ENCODE measurements at places on chromosomes 13 and 19.

DNA sequence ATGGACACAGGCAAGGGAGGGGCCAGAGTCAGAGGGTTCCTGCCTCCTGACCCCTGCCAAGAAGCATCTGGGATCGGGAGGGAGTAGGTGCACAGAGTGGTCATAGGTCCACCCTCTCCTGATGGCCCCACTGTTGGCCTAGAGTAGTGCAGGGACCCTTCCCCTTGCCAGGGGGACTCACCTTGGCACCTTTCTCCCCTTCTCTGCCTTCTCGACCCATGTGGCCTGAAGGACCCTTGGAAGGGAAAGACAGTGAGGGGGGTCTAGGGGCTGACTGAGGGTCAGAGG lies 33.3 kb upstream of the OLFM2 start:
- no peak for DNase-seq

DNA sequence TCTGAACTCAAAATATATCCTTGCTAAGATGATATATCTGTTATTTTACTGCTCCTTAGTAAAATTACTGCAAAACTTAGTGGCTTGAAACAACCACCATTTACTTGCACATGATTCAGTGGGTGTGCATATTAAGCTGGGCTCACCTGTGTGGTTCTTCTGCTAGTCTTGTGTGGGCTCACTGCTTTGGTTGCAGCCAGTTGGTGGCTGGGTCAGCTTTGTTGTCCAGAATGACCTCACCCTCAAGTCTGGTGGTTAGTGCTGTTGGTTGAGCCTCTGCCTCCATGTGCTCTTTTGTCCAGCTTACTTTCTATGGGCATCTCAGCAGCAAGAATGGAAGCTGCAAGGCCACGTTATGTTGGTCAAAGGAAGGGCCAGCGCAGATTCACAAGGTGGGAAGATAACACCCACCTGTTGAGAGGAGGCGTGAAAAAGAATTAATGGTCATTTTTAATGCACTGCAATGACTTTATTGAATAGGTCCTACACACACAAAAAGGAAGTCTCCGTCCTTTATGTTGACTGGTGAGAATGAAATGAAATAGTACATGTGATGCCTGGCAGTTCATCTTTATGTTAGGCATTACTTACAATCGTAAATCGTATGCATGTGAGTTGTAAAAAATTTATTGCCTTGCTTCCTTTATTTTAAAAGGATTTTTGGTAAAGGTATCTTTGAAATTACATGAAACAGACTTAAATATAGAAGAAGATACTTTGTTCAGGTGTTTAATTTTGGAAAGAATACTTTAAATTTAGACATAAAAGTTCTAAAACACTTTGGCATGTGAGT lies 34.3 kb downstream of the URI1 start:
- DNase-seq = no peak

- DNase-seq = no peak
These were observed 616 bp downstream of the TSHZ3 start for GRCh38 chr19:31348481-31349159.

GRCh38 chr19:28074773-28075172 lies 1138.2 kb downstream of the UQCRFS1 start:
- DNase-seq = no peak

DNA sequence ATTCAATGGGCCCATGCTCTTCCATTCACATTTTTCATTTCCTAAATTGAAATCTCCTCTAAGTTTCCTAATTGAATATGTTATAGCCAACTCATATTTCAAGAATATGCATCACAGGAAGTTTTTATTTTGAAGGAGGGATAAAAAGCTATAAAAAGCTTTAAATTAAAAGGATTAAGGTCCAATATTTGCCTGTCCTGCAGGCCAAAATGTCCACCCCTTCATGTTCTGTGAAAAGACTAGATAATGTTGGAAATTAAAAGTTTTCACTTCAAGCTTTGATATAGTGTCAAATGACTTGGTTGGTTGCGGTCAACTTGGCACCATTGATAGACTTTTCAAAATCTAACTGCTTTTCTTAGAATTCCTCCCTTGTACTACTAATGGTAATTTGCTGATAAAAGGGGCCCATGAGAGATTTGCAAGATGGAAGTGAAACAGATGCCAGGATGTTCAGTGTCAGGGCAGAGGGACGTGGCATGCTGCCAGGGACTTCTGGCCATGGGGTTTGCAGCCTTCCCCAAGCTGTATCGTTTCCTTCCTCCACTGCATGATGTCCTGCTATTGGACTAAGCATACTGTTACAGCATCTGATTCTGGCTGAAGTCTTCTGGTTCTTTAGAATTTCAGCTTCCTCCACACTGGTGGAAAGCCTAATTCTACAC lies 547.3 kb upstream of the MIR17HG start:
- no peak for DNase-seq

DNA sequence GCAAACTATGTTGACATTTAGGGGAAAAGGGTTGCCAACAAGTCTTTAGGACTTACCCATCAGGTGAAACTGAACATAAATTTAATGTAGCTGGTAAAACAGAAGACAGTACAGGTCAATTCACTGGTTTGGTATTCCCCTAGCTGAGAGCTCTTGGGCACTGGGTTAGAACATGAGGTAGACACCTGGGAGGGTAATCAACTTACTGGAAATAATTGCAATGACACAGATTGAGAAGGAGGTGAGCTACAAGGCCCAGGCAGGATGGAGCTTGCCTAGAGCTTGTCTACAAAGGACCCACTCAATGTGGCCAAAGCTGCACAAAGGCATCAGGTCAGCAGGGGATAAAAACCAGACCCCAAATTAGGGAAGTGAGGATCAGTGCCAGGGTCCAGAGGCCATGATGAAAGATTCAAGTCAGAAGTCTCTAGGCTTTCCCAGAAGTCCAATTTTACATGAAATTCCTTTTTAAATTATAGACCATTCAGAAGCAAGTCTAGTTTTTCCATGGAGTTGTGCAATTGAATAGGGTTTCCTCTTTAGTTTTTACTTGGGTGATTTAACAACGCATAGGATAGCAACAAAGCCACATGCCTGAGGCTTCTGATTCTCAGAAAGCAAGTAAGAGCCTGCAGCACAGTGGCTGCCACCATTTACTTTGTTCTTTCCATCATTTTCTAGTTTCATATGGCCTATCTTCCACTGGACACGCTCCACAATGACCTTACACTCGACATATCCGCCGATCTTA lies 194.0 kb downstream of the NDFIP2 start:
- DNase-seq = no peak

DNA sequence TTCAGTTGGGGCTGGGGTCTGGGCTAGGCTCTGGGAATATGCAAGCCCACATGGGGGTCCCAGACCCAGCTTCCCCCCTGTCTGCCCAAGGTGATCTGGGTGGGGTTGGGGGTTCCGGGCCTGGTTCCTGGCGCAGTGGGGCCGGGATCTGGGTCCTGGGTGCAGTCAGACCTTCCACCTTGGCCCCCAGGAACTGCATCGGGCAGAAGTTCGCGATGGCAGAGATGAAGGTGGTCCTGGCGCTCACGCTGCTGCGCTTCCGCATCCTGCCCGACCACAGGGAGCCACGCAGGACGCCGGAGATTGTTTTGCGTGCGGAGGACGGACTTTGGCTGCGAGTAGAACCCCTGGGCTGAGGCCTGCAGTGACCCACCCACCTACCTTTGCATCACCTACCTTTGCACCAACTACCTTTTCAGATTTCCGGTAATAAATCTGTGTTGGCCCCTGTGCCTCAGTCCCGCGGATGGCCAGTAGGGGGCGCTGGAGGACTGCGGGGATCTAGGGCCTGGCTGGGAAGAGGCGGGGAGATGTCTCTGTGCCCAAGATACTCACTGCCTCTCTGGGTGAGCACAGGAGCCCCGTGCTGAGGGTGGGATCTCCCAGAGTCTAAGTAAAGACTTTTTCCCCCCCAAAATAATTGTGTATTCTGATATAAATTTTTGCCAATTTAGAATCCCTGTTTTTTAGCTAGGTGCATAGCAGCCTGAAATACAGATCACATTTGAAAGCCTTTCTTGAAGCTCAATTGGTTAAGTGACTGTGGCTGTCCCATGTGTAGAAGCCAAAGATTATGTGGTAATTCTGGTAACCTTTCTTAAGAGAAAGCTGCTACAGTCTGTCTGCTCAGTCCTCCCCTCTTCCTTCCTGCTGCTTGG lies 11.5 kb upstream of the CYP4F3 start:
- DNase-seq = peak; percentile 89

GRCh38 chr13:27826379-27827353 lies 34.4 kb downstream of the GSX1 start:
- DNase-seq = peak; percentile 75

GRCh38 chr13:39916330-39916729 lies 260.9 kb downstream of the COG6 start:
- no peak for DNase-seq

DNA sequence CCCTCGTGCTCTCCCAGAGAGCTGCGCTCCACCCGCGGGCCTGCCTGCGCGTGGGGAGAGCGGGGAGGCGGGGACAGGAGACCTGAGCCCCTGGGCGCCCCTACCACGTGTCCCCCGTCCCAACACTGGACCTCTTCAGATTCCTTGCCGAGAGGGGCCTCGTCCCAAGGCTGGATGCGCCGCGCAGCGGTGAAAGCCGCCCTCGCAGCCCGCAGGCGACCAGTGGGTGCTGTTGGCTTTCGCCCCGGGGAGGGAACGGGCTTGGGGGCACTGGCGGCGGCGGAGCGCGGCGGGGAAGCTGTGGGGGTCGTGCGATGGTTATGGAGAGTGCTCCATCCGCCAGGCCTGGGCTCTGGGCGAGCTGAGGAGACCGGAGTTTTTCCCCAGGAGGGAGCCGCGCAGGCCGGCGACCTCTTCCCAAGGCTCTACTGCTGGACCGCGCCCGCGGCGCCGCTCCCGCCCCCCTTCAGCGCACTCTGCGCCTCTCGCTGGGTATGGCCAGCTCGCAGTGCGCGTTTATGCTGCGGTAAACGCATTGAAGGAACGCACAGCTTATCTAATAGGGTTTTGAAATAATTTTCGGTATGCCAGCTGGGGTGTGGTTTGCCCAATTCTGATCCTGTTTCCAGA lies 17.2 kb upstream of the RNF17 start:
- DNase-seq = peak; percentile 41

DNA sequence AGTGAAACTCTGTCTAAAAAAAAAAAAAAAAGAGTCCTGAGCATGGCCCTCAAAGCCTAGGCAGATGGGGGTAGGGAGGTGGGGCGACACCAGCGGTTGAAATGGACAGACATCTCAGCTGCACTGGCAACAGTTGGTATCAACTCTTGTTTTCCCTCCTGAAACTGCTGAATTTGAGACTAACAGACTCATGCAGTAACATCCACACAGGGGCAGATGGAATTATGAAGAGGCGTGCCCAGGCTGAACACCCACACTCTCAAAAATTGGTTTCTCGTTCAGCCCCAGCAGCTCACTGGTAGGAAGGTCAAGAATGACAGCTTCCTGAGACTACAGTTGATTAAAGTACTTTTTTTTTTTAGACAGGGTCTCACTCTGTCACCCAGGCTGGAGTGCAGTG lies 24.1 kb downstream of the PBX4 start:
- peak; percentile 32 for DNase-seq

DNA sequence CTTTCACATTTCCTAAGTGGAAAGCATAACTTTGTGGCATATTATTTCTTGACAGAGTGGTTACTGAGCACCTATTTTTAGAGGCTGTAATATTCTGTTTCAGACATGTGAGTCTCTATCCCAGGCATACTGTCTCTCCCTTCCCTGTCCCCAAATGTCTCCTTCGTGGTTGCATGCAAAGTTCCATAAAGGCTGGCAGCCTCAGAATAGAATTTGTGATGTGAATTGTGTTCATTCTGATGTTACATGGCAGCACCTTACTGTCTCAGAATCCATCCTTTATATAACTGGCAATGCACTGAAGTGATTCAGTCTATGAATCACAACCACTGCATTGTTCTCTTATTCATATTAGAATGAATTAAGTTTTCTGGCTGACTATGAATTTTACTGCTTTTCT lies 89.0 kb upstream of the SLC7A1 start:
- no peak for DNase-seq

- DNase-seq = peak; percentile 88
These were observed 5.8 kb upstream of the FCGRT start for GRCh38 chr19:49506575-49507105.

DNA sequence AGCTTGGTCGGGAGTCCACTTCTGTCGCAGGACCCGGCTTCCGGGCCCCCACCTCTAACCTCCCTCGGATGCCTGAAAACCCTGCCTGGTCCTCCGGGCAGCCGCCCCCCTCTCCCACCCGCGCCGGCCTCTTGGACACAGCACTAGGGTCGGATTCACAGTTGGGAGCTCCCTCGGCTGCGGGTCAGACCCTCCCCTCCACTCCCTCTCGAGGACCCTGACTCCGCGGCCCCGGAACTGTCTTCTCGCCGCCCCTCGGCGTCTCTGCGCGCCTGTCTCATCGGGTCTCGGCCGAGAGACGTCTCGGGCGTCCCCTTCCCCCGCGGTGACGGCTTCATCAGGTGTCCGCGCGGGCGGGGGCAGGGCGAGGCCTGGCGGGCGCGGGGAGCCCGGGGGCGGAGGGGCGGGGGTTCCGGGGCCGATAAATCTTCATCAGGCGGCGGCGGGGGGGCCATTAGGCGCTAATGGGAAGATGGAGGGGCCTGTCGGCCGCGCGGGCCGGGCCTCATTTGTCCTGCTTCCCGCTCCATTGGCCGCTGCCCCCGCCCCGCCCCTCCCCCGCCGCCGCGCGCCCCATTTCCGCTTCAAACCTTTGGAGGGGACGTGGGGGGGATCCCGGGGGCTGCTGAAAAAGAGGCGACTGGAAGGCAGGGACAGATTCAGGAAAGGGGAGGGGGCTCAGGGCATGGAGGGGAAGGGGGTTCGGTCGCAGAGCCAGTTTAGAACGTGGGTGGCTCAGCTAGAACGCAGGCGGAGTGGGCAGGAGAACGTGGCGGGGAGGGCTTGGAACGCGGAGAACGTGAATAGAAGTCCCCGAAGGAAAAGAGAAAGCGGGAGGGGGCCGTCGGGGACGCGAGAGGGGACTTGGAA lies 11.8 kb upstream of the ERFL start:
- no peak for DNase-seq

DNA sequence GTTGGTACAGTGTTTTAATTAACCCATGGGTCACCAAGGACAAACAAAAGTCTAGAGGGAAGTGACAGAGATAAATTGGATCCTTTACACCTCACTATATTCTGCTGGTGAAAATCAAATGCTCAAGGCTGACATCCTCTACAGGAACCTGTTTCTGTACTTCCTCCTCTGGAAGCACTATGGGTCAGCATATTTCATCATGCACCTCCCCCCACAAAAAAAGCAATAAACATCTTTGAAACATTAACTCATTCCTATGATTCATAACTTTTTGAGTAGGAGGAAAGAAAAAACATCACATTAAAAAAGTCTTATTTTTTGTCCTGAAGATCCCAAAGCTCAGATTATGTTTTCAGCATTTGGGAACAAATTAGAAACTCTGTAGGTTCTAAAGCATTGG lies 588.3 kb upstream of the SGCG start:
- DNase-seq = no peak

GRCh38 chr19:57363688-57364181 lies 384 bp downstream of the TRAPPC2B start:
- no peak for DNase-seq

DNA sequence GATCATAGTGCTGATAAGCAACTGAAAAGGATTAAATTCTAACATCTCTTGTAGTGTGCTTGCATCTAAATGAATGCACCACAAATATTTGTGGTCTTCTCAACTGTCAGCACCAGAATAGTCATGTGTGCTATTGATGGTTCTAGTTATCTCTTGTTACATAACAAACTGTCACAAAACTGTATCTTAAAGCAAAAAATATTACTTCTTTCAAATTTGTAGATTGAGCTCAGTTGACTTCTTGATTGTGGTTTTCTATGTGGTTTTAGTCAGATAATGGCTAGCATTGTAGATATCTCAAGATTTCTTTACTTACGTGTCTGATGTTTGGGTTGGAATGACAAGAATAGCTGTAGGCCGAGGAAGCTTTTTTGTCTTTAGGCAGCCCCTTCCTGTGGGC lies 431.3 kb downstream of the SLITRK6 start:
- no peak for DNase-seq

Data from activated CD4-positive, alpha-beta T cell treated with anti-CD3 and anti-CD28 coated beads, Interleukin-2, Interleukin-6, amounts not matched to agents 100 ng/mL and 50 ng/mL, durations not matched to agents 16 hours and 8 hours (primary cell).